ENCODE measurements at places on chromosomes 5 and 9.

DNA sequence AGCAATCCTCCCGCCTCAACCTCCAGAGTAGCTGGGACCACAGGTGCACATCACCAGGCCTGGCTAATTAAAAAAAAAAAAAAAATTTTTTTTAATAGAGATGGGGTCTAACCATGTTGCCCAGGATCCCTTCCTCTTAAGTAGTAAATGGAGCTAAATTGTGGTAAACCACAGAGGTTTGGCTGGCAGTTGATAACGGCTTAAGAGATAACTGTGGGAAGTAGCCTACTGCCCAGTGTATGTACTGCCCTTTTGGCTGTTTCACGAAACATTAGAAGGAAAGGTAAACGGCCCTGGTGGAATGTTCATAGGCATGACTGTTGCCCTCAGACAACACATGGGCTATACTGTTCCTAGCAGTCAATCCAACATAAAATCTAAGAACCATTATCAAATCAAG lies 44.4 kb downstream of the HMGCR start:
- DNase-seq, result no peak

- no peak for DNase-seq
Measured at GRCh38 chr5:116681334-116682013, 106.9 kb upstream of the SEMA6A start.

DNA sequence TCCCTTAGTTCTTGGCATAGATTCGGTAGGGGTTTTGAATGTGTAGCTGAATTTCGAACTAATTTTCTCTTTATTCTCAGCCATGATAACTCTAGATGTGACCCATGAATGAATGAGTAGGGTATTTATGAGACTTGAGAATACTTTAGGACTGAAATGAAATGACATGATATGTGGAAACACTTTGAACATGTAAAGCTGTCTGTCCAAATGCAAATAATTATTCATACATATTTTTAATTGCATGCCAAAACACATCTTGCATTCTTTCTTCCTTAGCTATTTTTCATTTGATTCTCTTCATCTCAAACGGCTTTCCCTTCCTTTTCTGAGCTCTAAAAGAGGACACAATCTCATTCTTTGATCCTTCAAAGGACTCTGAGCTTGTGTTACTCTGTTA lies 3.4 kb downstream of the NNT start:
- DNase-seq, result no peak

GRCh38 chr9:133569891-133570690 lies 35.6 kb downstream of the ADAMTSL2 start:
- no peak for DNase-seq

DNA sequence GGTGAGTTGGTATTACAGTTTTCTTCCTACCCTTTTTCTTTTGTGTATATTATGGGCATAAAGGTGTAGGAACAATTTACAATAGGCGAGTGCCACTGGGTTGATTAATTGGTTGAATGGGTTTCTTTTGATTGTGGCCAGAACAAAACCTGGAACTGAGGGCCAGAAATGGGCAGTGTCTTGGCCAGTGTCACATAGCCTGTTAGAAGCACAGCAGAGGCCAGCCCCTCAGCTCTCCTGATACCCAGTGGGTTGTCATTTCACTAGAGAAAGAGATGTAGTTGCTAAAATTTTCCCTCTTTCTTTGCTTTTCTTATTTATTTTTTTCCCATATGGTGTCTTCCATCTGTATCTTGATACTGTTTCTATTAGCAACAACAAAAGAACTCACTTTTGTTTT lies 38.8 kb upstream of the SEMA6A start:
- no peak for DNase-seq

DNA sequence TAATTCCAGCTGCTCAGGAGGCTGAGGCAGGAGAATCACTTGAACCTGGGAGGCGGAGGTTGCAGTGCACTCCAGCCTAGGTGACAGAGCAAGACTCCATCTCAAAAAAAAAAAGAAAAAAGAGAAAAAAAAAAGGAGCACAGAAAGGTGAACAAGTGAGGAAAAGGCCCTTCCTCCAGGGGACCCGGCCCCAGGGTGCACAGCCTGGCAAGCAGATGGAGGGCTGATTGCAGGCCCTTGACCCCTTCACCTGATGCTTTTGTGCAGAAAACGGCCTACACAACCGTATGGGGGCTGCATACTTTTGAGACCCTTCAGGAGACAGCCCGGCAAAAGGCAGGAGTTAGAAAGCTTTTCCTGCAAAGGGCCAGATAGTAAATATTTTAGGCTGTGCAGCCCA lies 33.9 kb downstream of the HRH2 start:
- DNase-seq, result no peak

Measured in GDM1 (cell line).